ENCODE measurements at places on chromosomes 11 and 22. TPM values are rescaled to one million over a fixed set of nuclear protein-coding genes. Genes with fewer than 3 reads are reported as not detected.

SCGB1D2 gene
- not detected for total RNA-seq

CNGA4 gene
- 0.16 TPM for total RNA-seq

CAVIN3 gene
- 114 TPM for total RNA-seq

OLFML1 gene
- 0.39 TPM for total RNA-seq

RIC3 gene
- not detected for total RNA-seq

TMPRSS6 gene
- not detected for total RNA-seq

PARVG gene
- total RNA-seq: not detected

SAA4 gene
- not detected for total RNA-seq

HOATZ gene
- not detected for total RNA-seq

TRPT1 gene
- total RNA-seq: 82.9 TPM

PTPN5 gene
- total RNA-seq: not detected

OR4A15 gene
- total RNA-seq: not detected

OR4D5 gene
- total RNA-seq: not detected

NLRP10 gene
- total RNA-seq: not detected

MS4A6E gene
- total RNA-seq: not detected

SCUBE2 gene
- total RNA-seq: 0.26 TPM

Measured in epithelial cell of alveolus of lung (primary cell).